Sciatic nerve (tissue), 2 donors: ENCODE measurements at places on chromosomes 3 and 15.

- no peak for DNase-seq
Measured at GRCh38 chr3:105755121-105755886, 113.5 kb downstream of the CBLB start.

DNA sequence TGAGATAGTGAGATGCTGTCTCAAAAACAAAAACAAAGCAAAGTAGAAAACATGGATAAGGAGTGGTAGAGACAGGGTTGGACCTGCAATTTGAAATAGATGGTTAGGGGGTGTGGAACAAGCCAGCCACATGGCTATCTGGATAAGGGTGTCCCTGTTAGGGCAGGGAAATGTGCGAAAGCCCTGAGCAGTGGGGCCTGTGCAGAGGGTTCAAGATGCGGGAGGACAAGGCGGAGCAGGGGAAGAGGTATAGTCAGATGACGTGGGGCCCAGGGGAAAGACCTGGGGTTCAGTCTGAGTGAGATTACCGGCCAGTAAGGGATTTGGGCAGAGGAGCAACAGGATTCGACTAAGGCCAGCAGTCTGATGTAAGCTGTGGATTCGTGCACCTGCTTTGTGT lies 18.4 kb upstream of the NR2E3 start:
- DNase-seq = no peak

- no peak for DNase-seq
Measured at GRCh38 chr3:130820976-130821375, 72.9 kb upstream of the ATP2C1 start.

DNA sequence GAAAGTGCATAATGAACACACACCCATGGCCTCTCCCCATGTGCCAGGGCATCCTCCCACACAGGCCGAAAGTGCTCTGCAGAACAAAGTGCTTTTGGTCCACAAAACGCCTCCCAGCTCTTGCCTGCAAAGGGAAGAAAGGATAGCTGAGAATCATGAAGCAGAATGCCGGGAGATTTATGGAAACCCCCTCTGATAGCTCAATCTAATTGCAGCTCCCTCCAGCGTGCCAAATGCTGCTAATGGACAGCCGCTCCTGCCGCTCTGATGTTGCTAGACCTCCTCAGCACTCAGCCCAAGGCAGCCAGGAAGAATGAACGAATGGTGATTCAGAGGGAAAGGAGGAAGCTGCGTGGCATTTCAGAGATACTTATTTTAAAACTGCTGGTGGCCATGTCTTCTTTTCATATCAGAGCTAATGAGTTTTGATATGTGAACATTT lies 145.3 kb downstream of the TJP1 start:
- DNase-seq = no peak

DNA sequence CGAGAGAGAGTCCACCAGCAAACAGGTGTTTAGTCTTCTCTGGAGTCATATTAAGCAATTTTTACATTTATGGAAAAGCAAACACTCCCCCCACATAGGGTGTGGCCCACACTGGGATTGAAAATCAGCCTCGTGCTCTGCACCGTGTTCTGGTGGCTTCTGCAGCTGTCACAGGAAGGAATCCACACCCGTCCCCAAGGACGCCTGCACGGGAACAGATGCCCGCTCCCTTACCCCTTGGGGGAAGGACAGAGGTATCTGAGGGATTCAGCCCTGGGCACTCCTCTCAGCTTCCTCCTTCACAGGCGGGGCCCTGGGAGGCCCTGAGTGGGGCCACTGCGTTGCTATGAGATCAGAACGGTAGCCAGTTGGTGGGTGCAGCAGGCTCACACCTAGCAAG lies 27.8 kb downstream of the LIPC start:
- no peak for DNase-seq

- no peak for DNase-seq
Measured at GRCh38 chr15:83166218-83166617, 41.4 kb downstream of the HDGFL3 start.

- DNase-seq = no peak
Measured at GRCh38 chr3:59759298-59760031, 709.6 kb upstream of the CFAP20DC start.

GRCh38 chr15:67828969-67829646 lies 3.8 kb downstream of the SKOR1 start:
- no peak for DNase-seq

- DNase-seq = no peak
Measured at GRCh38 chr3:191762323-191762960, 301.5 kb downstream of the PYDC2 start.

GRCh38 chr15:88243895-88244787 lies 12.4 kb downstream of the NTRK3 start:
- no peak for DNase-seq

- no peak for DNase-seq
Measured at GRCh38 chr3:15882577-15882976, 84.8 kb upstream of the ANKRD28 start.

GRCh38 chr3:111326144-111326995 lies 215.6 kb upstream of the CD96 start:
- DNase-seq = no peak
